ENCODE measurements at places on chromosomes 12 and 14.

- no peaks in the 10 kb centered on the region for H3K4me1 ChIP-seq
- no peak for DNase-seq
- H3K27ac ChIP-seq = no peak overlapping the region
These were observed 255.2 kb downstream of the SOX5 start for GRCh38 chr12:23694307-23694706.

DNA sequence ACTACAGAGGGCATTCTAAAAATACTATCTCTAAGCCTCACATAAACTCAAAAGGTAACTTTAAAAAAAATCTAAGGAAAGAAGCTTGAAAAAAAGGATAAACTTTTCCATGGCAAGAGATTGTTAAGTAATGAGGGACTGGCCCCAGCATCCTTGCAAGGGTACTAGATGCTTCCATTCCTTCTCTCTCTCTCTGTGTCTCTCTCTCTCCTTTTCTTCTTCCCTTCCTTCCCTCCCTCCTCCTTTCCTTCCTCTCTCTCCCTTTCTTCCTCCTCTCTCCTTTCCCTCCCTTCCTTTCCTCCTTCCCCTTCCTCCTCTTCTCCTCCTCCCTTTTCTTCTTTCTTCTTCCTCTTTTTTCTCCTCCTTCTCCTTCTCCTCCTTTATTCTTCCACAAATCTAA, 23.8 kb downstream of the CNTN1 start:
- H3K4me3 ChIP-seq = no peak overlapping the region
- no peaks in the 10 kb centered on the region for H3K36me3 ChIP-seq
- no peaks in the 10 kb centered on the region for H3K27me3 ChIP-seq
- no peak for DNase-seq

- H3K4me3 ChIP-seq = no peak overlapping the region
- H3K27ac ChIP-seq = no peak overlapping the region
- no peaks in the 10 kb centered on the region for H3K36me3 ChIP-seq
These were observed 85.1 kb upstream of the WSCD2 start for GRCh38 chr12:108043750-108044533.

DNA sequence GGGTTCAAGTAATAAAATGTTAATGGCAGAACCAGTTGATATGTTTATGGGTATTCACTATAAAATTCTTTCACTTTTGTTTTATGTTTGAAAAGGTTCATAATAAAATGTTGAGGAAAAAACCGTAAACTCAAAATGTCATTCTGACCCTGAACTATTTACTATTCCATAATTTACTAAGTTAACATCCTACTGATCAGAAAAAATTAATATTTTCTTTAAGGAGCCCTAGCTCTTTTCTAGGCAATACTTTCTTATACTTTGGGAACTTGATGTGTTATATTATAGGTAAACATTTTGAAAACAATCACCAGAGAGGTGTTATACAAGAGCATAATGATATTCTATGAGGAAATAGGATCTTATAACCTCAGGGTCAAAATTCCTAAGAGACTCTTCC, 334.6 kb downstream of the ZFP36L1 start:
- H3K36me3 ChIP-seq = peaks cover 19% of the 10 kb centered on the region
- peaks cover 11% of the 10 kb centered on the region for H3K4me1 ChIP-seq
- no peaks in the 10 kb centered on the region for H3K27me3 ChIP-seq
- no peak overlapping the region for H3K4me3 ChIP-seq

GRCh38 chr14:64217308-64217707, 76.9 kb downstream of the ESR2 start:
- H3K36me3 ChIP-seq = peaks cover 78% of the 10 kb centered on the region
- DNase-seq = no peak
- no peaks in the 10 kb centered on the region for H3K4me1 ChIP-seq
- no peaks in the 10 kb centered on the region for H3K27me3 ChIP-seq
- H3K4me3 ChIP-seq = no peak overlapping the region

DNA sequence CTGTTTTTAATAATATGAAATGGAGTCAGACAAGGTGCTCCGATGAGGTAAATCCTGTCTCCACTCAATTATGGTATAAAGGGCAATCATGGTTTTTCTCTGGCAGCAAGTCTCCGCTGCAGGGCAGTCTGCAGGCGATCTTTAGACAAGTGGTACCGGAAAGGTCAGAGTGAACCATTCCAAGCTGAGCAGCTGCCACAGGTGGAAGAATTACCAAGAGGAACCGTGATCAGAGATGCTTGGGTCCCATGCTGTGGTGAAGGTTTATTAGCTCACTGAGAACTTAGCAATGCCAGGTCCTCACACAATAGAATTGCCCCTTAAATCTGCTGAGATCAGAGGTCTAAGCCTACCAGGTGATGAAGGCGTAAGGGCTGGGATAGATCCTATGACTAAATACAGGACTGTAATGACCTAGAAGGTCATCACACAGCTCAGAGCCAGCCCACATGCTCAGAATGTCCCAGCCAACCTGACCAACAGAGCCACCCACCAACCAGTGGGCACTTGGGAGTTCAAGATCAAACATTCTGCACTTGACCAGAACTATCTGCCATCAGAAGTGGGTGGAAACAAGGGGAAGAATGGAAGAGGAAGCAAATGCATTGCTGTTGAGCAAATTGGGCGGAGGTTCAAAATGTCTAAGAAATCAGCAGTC, 175.2 kb upstream of the BCL2L14 start:
- H3K4me3 ChIP-seq = no peak overlapping the region
- peaks cover 18% of the 10 kb centered on the region for H3K4me1 ChIP-seq
- H3K27ac ChIP-seq = no peak overlapping the region
- H3K36me3 ChIP-seq = peaks cover 6% of the 10 kb centered on the region
- no peaks in the 10 kb centered on the region for H3K27me3 ChIP-seq
- no peak for DNase-seq

- no peaks in the 10 kb centered on the region for H3K27me3 ChIP-seq
- H3K27ac ChIP-seq = 0 out of 2 replicates have a peak overlapping the region, but pooled peaks have one; percentile 12
- no peaks in the 10 kb centered on the region for H3K36me3 ChIP-seq
- DNase-seq = no peak
These were observed 30.4 kb downstream of the CHST11 start for GRCh38 chr12:104486943-104487819.

- no peaks in the 10 kb centered on the region for H3K27me3 ChIP-seq
- H3K4me1 ChIP-seq = peaks cover 46% of the 10 kb centered on the region
- no peak for DNase-seq
- H3K36me3 ChIP-seq = 0 out of 2 replicates have a peak, but pooled peaks cover 3% of the 10 kb centered on the region
- H3K27ac ChIP-seq = no peak overlapping the region
- peak overlapping the region; percentile 92 for H3K4me3 ChIP-seq
These were observed 342 bp downstream of the DICER1 start for GRCh38 chr14:95157048-95157326.

DNA sequence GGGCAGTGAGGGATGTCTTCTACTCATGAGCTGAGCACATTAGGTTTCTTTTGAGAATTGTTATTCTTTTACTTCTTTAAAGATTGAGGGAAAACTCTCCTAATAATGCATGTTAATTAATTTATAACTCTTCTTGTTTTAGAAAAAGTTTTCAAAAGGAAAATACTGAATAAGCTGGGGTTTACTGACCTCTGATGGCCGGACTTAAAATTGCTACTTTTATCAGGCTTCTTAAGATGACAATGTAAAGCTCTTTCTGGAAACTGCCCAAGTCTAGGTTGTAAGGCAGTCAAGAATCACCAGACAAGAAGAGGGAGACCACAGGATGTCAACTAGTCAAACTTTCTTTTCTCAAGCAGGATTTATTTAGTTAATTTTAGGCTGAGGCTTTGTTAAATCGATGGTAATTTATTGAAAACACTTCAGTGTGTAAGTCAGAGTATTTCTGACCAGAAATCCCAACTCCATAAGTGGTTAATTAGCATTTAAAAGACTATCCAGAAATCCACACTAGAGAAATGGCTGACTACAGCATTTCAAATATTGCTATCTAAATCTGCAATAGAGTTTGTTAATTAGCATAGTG, 82.1 kb downstream of the AVPR1A start:
- no peak for DNase-seq
- H3K27me3 ChIP-seq = no peaks in the 10 kb centered on the region

DNA sequence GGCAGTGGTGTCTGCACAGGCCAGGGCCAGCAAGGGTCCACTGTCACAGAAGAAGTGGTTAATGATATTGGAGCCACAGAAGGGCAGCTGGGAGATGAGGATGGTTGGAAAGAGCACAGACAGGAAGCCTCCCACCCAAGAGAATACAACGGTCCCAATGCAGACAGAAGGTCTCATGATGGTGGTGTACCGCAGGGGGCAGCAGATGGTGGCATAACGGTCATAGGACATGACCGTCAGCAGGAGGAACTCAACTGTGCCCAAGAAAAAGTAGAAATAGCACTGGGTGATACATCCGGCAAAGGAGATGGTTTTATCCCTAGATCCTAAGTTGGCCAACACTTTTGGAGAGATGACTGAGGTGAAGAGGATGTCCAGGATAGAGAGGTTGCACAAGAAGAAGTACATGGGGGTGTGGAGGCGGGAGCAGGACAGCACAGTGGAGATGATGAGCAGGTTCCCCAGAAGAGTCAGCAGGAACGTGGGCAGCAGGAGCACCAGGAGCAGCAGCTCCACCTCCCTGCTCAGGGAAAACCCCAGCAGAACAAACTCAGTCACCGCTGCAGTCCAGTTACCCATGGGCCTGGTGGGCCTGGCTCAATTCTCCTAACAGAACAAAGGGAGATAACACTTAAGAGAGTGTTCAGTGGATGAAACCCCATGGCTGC, 9.8 kb downstream of the OR6J1 start:
- H3K27me3 ChIP-seq = peaks cover 10% of the 10 kb centered on the region
- no peak overlapping the region for H3K27ac ChIP-seq
- H3K4me3 ChIP-seq = no peak overlapping the region
- H3K4me1 ChIP-seq = no peaks in the 10 kb centered on the region
- DNase-seq = no peak
- peaks cover 39% of the 10 kb centered on the region for H3K36me3 ChIP-seq

DNA sequence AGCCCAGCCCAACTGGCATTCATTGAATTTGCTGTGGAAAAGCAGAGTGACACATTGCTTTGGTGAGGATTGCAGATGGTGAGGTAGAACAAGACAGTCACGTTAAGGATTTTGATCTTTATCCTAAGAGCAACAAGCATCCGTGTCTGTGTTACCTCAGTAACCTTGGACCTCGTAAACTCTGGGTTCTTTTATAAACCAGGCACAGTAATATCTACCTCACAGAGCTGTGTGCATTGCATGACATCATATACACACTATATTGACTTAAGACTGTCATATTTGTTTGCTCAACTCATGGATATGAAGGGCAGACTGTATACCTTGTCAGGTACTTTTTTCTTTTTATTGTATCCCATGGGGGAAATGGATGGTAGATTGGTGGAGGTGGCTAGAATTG, 156.2 kb downstream of the ETV6 start:
- peaks cover 38% of the 10 kb centered on the region for H3K4me1 ChIP-seq
- no peak for DNase-seq
- H3K36me3 ChIP-seq = no peaks in the 10 kb centered on the region
- no peak overlapping the region for H3K4me3 ChIP-seq
- H3K27ac ChIP-seq = no peak overlapping the region

GRCh38 chr14:70890826-70891659, 16.2 kb upstream of the PCNX1 start:
- peaks cover 3% of the 10 kb centered on the region for H3K27me3 ChIP-seq
- H3K36me3 ChIP-seq = no peaks in the 10 kb centered on the region
- no peak overlapping the region for H3K27ac ChIP-seq
- H3K4me1 ChIP-seq = peaks cover 16% of the 10 kb centered on the region
- no peak for DNase-seq
- no peak overlapping the region for H3K4me3 ChIP-seq

- H3K4me3 ChIP-seq = no peak overlapping the region
- no peaks in the 10 kb centered on the region for H3K36me3 ChIP-seq
- no peak for DNase-seq
- no peak overlapping the region for H3K27ac ChIP-seq
These were observed 73.8 kb downstream of the TTC6 start for GRCh38 chr14:37669242-37669641.

DNA sequence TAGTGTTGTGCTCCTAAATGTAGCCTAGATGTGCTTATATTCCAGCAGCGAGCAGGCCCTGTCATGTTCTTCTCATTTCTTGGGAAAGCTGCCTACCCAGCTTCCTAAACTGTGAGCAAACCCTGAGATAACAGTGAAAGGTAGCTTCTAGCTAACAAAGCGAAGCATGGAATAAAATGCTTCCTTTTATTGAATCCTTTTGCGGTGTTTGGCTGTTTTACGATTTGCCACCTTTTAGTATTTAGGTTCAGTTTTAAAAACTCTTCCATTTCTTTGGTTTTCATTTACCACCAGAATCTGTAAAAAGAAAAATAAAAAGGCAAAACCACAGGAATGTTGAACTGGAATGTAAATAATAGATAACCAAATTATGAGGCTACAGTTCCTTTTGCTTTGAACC, 5.0 kb upstream of the PKP2 start:
- no peak for DNase-seq
- H3K27ac ChIP-seq = no peak overlapping the region
- H3K4me3 ChIP-seq = no peak overlapping the region
- no peaks in the 10 kb centered on the region for H3K36me3 ChIP-seq
- no peaks in the 10 kb centered on the region for H3K27me3 ChIP-seq
- H3K4me1 ChIP-seq = peaks cover 21% of the 10 kb centered on the region

DNA sequence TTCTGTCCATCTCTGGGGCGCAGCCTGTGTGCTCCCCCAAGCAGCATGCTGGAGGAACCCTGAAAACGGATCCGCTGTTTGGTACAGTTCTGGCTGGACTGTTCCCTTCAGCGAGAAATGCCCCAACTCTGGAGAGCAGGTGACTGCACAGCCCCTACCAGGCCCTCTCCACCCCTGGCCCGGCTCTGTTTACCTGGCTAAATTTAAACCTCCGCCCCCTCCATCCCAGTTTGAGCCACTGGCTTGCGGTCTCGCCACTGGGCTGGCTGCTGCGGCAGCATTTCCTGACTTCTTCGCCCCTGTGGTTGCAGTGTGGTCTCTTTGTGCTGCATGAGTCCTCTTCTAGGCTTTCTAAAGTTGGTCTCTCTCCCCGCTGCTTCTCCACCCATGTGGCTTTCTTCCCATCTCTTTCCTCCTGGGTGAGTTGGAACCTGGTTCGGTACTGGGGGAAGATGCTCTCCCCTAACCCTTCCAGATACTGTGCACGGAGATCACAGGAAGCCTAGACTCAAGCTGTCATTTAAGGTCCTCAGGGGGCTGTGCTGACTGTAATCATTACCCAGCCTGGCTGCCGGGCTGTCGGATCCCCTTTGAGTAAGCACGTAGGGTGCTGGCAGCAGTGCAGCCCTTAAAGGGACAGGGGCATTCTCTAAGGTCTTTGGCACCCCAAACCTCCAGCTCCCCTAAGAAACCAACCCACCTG, 60.6 kb downstream of the FBXL14 start:
- no peak for DNase-seq
- no peaks in the 10 kb centered on the region for H3K36me3 ChIP-seq
- peaks cover 64% of the 10 kb centered on the region for H3K27me3 ChIP-seq

GRCh38 chr12:49543914-49544815, 5.3 kb downstream of the KCNH3 start:
- H3K27ac ChIP-seq = no peak overlapping the region
- peak overlapping the region; percentile 68 for H3K4me3 ChIP-seq
- H3K36me3 ChIP-seq = no peaks in the 10 kb centered on the region

- H3K4me3 ChIP-seq = no peak overlapping the region
- no peak for DNase-seq
- H3K4me1 ChIP-seq = no peaks in the 10 kb centered on the region
- no peaks in the 10 kb centered on the region for H3K27me3 ChIP-seq
- H3K36me3 ChIP-seq = no peaks in the 10 kb centered on the region
These were observed 159.5 kb downstream of the PTPRO start for GRCh38 chr12:15481846-15482245.

GRCh38 chr12:31263661-31264060, 62.3 kb downstream of the SINHCAF start:
- H3K27ac ChIP-seq = no peak overlapping the region
- no peaks in the 10 kb centered on the region for H3K27me3 ChIP-seq
- H3K36me3 ChIP-seq = no peaks in the 10 kb centered on the region
- H3K4me3 ChIP-seq = no peak overlapping the region
- no peak for DNase-seq
- peaks cover 28% of the 10 kb centered on the region for H3K4me1 ChIP-seq

GRCh38 chr12:96447256-96447655, 42.1 kb upstream of the CFAP54 start:
- H3K36me3 ChIP-seq = no peaks in the 10 kb centered on the region
- DNase-seq = no peak
- no peak overlapping the region for H3K27ac ChIP-seq

All from WTC11 (cell line).